Fibroblast of gingiva (primary cell): ENCODE measurements at places on chromosomes 3 and 15.
A peak's percentile ranks its signal among the peaks of the same experiment; 100 is the strongest.

DNA sequence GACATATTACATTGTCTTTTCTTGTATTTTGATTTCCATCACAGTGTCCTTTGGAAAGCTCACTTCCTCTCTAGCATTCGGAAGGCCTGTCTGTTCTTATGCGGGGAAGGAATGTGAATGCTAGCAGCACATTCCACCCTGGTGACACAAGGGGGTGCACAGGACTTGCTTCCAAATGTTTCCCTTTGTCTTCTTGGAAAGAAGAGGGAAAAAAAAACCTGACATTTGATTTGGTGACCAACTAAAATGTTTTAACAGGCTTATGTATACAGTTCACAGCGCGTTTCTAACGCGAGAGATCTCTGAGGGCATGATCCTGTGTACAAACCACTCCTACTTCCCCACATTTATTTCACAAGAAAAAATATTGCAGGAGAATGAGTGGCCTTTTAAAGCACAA, 107.6 kb upstream of the FXR1 start:
- peak; percentile 7 for DNase-seq

- DNase-seq = peak; percentile 60
Observed at GRCh38 chr15:42157981-42158765, 1.7 kb upstream of the PLA2G4F start.

- no peak for DNase-seq
Observed at GRCh38 chr3:105293441-105293840, 73.3 kb upstream of the ALCAM start.

- no peak for DNase-seq
Observed at GRCh38 chr3:34807611-34808010, 831.7 kb upstream of the ARPP21 start.

DNA sequence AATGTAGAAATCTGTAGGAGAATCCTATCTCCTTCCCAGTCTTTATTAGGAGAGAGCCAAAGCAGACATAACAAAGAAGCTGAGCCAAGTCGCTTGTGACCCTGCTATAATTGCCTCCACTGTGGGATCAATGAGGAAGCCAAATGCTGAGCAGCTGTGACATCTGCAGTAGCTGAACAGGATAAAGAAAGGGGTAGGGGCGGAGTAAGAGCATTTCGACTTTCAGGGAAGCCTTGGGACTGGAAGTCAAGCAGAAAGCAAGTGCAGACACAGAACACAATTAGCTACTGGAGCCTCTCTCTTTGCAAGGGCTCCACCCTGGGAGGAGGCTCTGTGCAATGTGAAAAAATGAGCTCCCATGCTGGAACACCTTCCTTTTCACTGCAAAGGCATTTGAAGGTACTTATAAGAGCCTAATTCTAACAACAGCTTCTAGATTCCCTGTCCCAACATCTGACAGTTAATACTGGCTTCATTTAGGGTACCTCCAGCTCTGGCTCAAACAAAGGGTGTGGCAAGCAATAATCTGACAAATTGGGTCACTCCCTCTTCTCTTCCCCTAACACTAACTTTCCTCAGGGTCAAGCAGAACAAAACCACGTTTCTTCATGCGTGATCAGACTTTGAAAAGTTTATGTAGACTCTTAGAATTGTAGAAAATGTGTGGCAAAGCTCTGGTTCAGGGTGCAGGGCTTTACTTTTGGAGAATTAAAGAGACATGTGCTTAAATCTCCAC, 166.4 kb downstream of the CADPS start:
- DNase-seq = no peak

GRCh38 chr3:113927556-113927955, 20.3 kb upstream of the ZDHHC23 start:
- DNase-seq = no peak

GRCh38 chr15:89578146-89578545, 2.9 kb downstream of the TICRR start:
- DNase-seq = peak; percentile 9

- DNase-seq = no peak
Observed at GRCh38 chr15:34793071-34793470, 2.3 kb downstream of the ACTC1 start.

GRCh38 chr3:18216996-18217395, 208.1 kb downstream of the SATB1 start:
- no peak for DNase-seq

DNA sequence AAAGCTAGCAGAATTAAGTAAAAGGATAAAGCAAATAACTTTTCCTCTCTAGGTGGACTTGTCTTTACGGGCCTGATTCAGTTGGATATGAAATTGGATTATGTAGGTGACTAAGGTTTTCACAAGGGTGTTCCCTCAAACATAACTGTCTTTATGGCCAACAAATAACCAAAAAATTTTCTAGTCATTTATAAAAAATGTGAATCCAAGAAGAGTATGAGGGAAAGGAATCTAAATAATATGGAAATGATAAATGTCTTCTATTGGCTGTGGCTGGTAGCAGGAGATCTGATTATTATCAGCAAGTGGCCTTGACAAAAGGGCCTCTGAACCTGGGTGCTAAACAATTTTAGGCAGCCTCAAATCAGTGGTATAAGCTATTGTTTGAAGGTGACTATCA, 594.0 kb upstream of the UBE2E2 start:
- DNase-seq = no peak

- no peak for DNase-seq
Observed at GRCh38 chr15:89141885-89142284, 53.6 kb downstream of the ABHD2 start.

DNA sequence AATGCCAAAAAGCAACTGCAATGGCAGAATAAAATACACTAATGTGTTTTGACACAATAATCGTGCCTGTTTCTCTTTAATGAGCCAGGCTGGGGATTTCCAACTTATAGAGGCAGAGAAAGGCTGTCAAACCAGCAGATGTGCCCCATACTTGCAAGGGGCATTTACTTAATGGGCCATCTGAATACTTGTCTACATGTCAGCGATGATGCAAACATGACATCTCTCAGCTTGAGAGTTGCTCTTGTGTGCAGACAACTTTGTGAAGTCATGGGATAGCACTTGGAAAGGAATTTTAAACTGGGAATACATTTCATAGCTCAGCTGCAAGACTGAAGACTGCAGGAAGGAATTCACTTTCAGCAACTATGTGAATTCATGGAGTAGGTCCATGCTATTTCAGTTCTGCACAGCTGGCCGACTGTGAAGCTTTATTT, 127.4 kb upstream of the ADAMTS9 start:
- DNase-seq = peak; percentile 3

DNA sequence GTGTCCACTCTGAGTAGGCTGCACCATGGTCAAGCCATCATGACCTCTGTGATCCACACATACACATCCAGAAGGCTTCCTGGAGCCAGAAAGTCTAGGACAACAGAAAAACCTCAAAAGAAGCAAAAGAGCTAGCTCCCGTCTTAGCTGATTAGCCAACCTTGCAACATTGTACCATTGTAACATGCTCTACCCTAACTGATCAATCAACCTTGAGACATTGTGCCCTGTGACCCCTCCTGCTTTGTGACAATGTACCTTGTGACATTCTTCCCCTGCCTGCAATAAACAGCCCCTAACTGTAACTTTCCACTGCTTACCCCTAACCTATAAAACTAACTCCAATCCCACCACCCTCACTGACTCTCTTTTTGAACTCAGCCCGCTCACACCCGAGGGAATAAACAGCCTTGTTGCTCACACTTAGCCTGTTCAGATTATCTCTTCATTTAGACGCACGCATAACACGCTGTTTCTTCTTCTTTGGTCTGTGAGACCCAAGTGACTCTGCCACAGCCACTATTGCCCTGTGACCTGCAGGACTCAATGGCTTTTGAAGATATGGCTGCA, 1104.6 kb downstream of the OTOL1 start:
- DNase-seq = no peak

DNA sequence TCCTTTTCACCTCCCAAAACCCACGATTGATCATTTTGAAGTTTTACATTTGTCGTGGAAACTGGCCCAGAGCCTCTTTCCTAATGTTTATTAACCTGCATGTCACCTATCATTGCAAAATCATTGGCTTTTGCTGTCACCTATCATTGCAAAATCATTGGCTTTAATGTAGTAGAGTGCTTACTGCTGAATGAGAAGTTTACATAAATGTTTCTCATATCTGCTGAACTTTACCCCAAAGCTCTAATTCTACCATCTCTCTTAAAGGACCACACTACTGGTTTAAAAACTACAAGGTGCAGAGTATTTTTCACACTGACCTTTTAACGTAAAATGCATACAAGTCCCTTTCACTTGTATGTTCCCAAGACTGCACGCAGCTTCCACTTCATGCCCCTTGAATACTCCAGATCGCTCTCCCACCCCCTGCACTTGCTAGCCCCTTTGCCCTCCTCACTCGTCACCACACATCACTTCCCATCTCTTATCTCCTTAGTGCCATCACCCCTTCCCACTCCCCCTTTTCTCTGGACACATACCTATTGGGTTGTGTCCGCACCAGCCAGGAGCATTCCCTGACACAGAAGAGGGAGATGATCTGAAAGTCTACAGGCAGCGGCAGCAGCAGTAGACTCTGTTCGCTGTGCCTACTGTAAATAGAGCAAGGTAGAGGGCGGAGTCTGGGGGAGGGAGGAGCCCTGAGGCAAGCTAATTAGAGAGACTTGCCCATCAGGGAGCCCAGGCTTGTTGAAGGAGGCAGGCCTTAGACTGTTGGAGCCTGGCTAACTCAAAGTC, 30.2 kb upstream of the ATOSA start:
- no peak for DNase-seq

- no peak for DNase-seq
Observed at GRCh38 chr15:90232941-90233386, 777 bp downstream of the CIB1 start.

DNA sequence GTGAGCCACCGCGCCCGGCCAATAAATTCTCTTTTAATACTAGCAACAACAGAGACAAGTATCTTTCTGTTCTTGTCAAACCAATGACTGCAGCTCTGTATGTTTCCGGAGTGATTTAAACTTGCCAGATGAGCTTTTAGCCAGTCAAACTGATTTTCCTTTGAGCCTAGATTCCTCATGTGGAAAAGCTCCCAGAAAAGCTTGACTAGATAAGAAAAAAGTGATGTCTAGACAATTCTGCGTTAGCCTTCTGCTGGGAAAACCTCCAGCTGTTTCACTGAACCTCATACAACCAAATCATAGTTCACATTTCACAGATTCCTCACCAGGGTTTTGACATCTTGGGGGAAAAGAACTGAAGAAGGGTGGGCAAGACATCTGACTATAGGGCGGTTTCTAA, 78.6 kb downstream of the MAGI1 start:
- no peak for DNase-seq

DNA sequence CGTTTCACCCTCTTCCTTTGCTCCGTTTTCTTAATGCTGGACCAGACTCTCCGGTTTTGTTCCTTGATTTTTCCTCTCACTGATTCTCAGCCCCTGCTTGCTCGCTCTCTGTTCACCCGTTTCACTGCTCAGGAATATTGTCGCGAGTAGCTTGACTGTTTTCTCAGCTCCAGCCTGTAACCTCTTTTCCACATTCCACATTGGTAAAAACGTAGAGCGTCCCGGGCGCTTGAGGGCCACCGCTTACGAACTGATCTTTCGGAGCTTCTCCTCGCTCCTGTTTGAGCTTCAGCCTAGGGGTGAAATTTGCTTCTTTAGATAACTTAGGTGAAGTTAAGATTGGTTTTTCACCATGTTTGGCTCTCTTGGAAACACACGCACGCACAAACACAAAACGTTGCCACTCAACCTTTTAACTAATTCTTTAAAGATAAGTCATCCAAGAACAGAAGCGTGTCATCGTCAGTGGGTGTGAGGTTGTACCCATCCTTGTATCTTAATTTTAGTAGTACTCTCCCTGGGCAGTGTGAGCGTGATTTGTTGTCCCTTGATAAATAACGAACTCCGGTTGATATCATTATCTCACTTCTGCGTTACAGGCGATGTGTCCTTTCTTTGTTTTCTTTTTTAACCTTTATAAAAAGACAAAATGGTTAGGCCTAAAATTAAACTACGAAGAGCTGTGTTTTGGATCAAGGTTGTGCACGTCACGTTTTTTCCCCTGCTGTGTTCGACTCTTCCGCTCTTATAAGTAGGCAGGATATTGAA, 1.0 kb downstream of the PAK2 start:
- DNase-seq = peak; percentile 67

DNA sequence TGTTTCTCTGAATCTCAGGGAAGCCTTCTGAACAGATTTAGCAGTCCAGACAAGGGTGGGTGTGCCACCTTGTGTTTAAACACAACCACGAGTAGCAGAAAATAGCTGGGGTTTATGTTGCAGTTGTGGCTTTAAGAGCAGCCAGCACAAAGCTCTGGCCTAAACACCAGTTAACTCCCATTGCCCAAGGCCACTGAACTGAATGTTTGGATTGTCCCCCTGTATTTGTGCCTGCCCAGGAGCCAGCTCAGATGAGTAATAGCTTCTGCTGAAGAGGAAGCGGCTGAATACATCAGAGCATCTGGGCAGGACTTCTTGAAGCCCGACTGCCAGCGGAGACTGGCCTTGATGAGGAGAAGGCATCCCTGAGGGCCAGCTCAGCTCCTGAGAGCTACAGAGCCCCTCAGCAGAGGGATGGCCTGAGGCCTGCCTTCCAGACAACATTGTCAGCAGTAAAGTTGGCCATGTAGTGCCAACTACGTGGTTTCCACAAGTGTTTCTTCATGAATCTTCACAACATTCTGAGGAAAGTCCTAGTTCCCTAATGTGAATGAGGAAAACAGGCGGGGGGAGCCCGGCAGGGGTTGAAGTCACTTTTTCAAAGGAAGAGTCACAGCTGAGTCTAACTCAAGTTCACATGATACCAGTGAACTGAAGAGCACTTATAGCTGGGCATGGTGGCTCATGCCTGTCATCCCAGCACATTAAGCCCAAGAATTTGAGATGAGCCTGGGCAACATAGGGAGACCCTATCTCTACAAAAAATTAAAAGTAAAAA, 65.8 kb upstream of the ZBTB38 start:
- peak; percentile 94 for DNase-seq

- DNase-seq = no peak
Observed at GRCh38 chr3:134978658-134979057, 183.6 kb downstream of the EPHB1 start.

- no peak for DNase-seq
Observed at GRCh38 chr3:38542401-38543298, 46.5 kb downstream of the EXOG start.

GRCh38 chr15:54288049-54288448, 309.8 kb downstream of the UNC13C start:
- DNase-seq = no peak

DNA sequence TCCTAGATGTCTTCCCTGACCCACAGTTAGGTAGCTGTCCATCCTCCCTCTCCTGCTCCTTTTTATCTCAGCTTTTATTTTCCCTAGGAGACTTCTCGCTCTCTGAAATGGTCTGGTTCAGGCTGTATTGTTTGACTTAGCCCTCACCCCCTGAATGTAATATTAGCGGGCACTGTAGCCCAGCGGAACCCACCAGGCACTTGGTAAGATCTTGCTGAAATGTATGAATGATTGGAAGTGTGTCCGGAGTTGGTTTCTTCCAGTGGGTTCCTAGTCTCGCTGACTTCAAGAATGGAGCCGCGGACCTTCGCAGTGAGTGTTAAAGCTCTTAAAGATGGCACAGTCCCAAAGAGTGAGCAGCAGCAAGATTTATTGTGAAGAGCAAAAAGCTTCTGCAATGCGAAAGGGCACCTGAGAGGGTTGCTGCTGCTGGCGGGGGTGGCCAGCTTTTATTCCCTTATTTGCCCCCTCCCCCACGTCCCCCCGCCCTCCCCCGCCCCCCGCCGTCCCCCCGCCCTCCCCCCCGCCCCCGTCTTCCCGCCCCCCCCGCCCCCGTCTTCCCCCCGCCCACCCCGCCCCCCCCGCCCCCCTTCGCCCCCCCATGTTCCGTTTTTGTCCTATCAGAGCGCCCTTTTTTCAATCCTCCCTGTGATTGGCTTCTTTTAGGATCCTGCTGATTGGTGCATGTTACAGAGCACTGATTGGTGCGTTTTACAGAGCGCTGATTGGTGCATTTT, 694 bp upstream of the EEFSEC start:
- peak; percentile 58 for DNase-seq

- DNase-seq = peak; percentile 36
Observed at GRCh38 chr3:10194328-10195071, 29.8 kb downstream of the IRAK2 start.
